CD8-positive, alpha-beta T cell (primary cell): ENCODE measurements at places on chromosomes 7 and 10.

- no peak for DNase-seq
Observed at GRCh38 chr10:80608706-80609105, 71.0 kb downstream of the SH2D4B start.

- DNase-seq: no peak
Observed at GRCh38 chr10:132497861-132498561, 39.6 kb upstream of the INPP5A start.

DNA sequence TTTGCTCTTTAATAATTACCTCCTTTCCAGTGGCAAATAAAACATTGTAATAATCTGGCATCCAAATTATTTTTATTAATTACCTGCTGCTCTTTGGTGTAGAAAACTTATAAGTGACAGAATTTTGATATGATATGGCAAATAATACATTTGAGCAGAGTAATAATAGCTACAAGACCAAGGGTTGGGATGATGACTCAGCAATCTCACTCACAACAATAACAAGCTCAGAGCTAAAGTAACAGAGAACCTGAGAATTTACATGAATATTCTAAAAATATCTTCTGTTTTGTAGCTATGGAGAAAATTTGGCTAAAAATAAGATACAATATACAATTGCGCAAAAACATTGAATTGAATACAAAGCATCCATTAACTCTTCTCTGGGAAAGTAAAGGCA, 480.8 kb upstream of the COBL start:
- DNase-seq: no peak

DNA sequence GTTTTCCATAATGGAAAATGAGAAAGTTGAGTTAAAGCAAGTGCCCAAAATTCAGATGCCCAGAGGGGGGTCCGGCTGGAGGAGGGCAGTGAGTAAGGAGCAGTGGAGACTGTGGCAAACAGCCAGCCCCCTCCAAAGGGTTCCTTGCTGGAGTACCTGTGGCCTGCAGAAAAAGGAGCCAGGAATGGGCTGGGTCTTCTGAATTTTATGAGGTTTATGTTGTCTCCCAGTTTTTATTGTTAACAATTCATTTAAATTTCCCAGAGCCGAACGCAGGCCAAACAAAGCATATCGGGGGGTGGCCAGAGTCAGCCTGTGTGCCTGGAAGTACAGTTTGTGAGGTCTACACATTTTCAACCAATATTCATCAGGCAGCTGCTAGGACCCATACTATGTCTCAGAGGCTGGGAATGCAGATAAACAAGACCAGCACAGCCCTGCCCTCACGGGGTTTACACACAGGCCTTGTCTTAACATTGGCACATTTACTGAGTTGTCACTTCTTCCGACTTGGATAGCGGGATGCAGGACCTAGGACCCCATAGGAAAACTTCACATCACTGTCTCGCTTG, 12.9 kb upstream of the CSGALNACT2 start:
- DNase-seq: no peak

- DNase-seq: no peak
Observed at GRCh38 chr10:77244286-77244685, 393.3 kb downstream of the KCNMA1 start.

GRCh38 chr7:81533426-81533825, 236.4 kb downstream of the HGF start:
- DNase-seq: no peak

GRCh38 chr7:142602756-142603155, 146.5 kb upstream of the PRSS1 start:
- no peak for DNase-seq

DNA sequence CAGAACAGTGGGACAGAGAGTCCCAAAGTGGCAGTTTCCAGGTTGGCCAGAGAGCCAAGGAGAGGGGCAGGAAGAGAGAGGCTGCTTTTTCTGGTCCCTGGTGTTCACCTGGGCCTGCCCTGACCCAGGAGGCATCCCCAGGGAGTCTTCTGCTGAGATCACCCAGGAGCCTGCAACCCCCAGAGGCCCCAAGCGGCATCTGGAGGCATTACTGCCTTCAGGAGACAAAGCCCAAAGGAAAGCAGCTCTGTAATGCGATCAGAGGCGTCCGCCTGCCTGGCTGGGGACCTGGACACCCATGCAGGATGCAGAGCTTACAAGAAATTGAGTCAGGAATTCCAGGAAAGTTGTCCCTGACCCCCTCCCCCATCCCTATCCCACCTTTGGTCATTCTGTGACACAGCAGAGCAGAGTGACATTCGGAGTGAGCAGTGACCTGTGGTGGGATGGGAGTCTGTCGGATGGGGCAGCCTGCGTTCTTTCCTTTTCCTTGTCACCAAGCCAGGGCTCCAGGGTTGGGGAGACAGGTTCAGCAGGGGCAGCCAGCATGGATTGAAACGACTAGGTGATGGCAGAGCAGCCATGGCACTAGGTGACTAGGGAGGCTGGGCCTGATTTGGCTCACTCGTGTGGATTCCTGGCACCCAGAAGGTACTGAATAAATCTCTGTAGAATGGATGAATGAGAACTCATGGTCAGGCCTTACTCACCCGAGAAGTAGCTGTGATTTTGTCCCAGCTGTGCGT, 10.4 kb downstream of the UNC5B start:
- no peak for DNase-seq

DNA sequence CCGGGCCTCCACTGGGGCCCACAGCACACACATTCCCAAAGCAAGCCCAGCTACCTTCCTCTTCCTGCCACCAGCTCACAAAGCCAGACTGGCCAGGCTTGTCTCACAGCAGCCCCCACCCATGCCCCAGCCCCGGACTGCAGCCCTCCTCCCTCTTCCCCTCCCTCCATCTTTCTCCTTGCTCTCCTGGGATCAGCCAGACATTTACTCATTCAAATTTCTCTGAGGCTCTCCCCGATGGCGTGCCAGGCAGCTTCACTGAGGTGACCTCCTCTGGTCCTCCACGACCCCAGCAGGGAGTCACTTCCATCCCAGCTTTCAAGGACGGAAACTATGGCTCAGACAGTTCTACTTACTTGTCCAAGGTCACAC, 187.5 kb downstream of the GRID1 start:
- DNase-seq: no peak

GRCh38 chr10:130727766-130728490, 583.6 kb downstream of the TCERG1L start:
- no peak for DNase-seq

- DNase-seq: peak; percentile 62
Observed at GRCh38 chr10:101272229-101272868, 43.1 kb upstream of the LBX1 start.

- DNase-seq: no peak
Observed at GRCh38 chr7:92456236-92456635, 9.0 kb downstream of the GATAD1 start.

DNA sequence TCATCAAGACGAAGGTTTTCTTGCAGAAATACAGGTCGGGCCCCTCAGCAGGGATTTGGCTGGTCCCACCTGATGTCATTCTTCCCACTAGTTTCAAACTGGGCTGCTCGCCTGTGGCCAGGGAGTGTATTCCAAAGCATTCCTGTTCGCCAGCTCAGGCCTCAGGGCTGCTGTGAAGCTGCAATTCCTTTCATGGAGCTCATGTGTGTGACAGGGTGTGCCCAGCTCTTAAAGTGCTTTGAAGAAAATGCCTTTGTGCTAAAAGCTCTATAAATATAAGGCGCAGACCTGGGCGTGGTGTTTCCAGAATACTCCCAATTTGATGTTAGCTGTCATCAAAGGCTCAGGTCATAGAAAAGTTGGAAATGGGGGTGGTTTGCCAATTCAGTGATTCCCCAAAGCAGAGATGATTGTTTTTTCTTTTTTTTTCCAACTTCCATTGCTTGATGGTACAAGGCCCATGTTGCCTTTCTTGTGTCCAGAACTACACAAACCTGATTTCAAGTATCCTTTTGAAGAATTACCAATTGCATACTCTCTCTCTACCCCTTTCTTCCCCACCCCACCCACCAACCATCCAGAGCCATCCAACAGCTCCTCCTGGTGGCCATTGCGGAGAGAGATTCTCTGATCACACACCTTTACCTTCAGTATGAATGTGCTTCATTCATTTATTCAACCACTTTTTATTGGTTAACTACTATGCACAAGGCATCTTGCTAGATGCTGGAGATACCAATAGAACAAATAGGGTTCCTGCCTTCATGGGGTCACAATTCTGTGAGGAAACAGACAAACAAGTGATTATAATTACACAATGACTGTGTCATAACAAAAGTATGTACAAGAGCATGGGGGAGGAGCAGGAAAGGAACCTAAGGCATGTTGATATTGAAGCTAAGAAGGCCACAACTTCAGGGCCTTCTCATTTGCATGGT, 297.3 kb upstream of the LYZL1 start:
- DNase-seq: no peak

DNA sequence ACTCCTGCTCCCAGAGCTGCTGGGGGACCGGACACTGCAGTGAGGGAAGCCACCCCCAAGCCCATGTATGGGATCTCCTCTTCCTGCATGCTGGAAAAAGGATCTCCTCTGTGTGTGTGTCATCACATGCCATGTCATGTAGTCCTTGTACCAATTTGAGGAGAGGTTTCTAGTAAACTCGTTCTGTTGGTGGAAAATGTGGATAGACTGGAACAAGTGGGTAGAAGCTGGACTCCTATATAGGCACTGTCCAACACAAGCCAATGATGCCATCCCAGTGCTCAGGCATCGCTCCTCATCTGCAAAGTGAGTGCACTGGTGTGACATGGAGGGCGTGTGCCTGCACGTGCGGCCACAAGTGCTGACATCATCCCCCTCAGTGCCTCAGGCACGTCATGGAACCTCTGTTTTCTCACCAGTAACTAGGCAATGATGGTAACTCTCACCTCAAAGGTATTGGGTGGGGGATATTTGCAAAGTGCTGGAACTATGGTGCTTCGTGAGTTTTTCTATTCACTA, 19.3 kb downstream of the MYO1G start:
- DNase-seq: peak; percentile 50

- no peak for DNase-seq
Observed at GRCh38 chr10:84427903-84428650, 99.7 kb downstream of the CCSER2 start.

- DNase-seq: no peak
Observed at GRCh38 chr10:60522617-60523016, 132.9 kb upstream of the ANK3 start.

DNA sequence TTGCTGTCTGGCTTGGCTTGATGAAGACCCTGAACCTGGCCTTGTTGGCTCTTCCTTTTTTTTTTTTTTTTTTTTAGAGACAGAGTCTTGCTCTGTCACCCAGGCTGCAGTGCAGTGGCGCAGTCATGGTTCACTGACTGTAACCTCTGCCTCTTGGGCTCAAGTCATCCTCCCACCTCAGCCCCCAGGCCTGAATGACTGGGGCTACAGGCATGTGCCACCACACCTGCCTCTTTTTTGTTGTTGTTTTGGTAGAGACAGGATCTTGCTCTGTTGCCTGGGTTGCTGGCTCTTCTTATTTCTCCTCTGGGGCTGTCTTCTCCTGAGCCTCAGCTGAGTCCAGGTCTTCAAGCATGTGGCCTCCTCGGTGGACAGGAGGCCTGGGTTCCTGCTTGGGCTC, 44.7 kb downstream of the PRF1 start:
- no peak for DNase-seq

- no peak for DNase-seq
Observed at GRCh38 chr7:28328822-28329660, 83.3 kb upstream of the CREB5 start.

- no peak for DNase-seq
Observed at GRCh38 chr10:3173171-3173878, 743 bp upstream of the PITRM1 start.

DNA sequence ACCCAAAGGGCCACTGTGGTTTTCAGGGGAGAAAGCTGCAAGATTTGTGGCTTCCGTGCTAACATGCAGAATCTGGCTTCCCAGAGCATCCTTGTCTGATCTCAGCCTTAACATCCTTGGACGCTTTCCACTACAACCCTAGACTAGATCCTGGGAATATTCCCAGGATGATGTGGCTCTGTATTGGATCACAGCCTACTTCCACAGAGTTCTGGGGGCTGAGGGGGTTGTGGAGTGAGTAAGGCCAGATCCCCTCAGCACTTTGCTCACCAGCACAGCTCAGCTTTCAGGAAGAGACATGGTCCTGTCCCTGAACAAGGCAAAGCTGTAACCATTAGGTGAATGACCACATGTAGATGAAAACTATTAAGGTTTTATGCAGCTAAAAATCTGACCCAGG, 241.3 kb upstream of the MYO3A start:
- no peak for DNase-seq

DNA sequence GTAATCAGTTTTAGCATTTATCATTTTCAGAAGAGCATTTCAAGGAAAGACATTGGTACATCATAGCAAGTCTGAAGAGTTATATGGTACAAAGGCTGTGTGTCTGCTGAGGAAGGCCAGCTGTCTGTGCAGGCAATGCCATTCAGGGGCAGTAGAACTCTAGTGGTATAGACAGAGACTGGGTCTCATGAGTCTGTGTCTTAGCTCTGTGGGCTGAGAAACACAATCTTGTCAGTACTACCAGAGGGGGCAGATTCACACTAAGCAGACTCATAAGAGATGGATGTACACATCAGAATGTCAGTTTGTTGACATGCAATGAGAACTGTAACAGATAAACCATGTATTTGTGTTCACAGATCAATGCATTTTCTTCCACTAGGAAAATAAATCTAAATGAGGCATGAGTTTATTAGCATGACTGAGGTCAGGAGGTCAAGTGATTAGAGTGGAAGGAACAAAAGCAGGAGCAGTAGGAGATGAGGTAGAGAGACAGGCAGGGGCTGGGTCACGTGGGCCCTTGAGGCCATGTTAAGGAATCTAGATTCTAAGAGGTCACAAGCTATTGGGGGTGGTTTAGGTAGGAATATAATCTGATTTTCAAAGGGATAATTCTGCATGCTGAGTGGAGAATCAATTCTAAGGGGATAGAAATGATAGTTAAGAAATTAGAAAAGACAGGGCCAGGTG, 7.5 kb upstream of the GGCT start:
- DNase-seq: no peak

- DNase-seq: no peak
Observed at GRCh38 chr7:144049491-144049890, 743 bp downstream of the OR2A5 start.

DNA sequence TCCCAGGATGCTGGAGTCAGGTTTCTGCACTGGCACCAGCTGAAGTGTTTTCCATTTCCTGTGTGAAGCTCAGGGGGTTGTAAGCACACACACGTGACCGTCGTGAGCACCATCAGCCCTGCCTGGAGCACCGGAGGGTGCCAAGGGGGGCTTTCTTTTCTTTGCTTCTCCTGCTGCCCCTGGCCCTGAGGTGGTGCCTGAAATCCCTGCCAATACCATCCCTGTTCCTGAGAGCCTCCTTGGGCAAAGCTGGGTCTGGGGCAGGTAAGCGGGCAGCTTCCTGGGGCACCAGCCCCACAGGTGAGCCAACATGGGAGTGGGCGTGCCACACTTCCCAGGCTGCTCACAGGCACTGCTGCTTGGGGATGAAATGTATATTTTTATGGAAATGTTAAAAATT, 593.6 kb downstream of the DNAJB6 start:
- DNase-seq: no peak

GRCh38 chr10:68435803-68436202, 28.7 kb upstream of the RUFY2 start:
- no peak for DNase-seq

DNA sequence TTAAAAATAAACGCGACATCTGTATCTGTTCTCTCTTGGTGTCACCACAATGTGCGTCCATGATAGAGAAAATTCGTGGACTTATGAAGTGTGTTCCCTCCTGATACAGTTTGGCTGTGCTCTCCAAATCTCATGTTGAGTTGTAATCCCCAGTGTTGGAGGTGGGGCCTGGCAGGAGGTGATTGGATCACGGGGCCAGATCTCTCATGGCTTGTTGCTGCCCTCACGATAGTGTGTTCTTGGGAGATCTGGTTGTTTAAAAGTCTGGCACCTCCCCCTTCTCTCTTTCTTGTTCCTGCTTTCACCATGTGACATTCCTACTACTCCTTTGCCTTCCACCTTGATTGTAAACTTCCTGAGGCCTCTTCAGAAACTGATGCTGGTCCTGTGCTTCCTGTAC, 229.4 kb upstream of the MYO3A start:
- DNase-seq: no peak

- no peak for DNase-seq
Observed at GRCh38 chr7:158452331-158452730, 135.3 kb downstream of the PTPRN2 start.
